ENCODE measurements at places on chromosomes 6 and 20. TPM values are rescaled to one million over a fixed set of nuclear protein-coding genes. Genes with fewer than 3 reads are reported as not detected.

Gene MUC21
- not detected for total RNA-seq

Gene MMP24
- 0.99 TPM for total RNA-seq

Gene SOBP
- 7.6 TPM for total RNA-seq

Gene RCAN2
- total RNA-seq, result 4.0 TPM

Gene VSX1
- not detected for total RNA-seq

Gene SPDEF
- 0.50 TPM for total RNA-seq

Gene OTOR
- not detected for total RNA-seq

Gene IL20RA
- 2.1 TPM for total RNA-seq

DNA sequence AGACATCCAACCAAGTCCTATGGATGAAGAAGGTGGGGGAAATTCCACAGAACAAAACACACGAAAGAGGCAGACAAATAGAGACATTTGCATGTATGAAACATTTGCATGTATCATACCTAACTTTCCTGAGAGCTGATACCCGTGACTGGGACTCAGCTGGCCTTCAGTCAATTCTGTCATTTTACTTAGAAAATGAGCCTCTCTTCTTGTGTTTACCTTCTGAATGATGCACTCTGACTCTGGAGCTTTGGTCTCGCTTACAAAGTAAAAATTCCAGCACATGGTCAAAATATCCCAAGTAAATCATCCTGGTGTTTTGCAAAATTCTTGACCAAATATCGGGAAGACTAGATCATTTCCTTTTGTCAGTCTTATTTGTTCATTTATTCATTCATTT, 46.9 kb downstream of the MMUT start:
- H3K27ac ChIP-seq, result no peak overlapping the region
- no peak overlapping the region for H3K4me3 ChIP-seq
- peaks cover 7% of the 10 kb centered on the region for H3K27me3 ChIP-seq
- DNase-seq, result no peak
- no peaks in the 10 kb centered on the region for H3K36me3 ChIP-seq
- H3K4me1 ChIP-seq, result peaks cover 8% of the 10 kb centered on the region

DNA sequence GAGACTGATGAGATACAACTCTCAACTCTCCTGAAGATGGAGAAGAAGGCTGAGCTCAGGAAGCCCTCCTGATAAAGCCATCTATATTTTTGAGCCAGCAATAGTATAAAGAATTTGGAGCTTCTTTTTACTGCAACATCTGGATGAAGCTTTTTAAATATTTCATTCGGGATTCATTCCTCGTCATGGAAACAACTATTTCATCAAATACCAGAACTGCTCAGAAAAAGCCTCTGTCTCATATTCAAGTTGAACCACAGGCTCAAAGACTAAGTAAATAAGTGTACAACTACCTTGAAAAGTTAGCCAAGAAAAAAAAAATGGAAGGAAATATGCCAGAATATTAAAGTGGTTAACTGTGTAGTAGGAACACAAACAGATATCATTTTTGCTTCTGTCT, 37.8 kb downstream of the PTPRT start:
- H3K4me3 ChIP-seq, result no peak overlapping the region
- H3K27ac ChIP-seq, result no peak overlapping the region
- DNase-seq, result no peak
- H3K4me1 ChIP-seq, result no peaks in the 10 kb centered on the region
- peaks cover 8% of the 10 kb centered on the region for H3K27me3 ChIP-seq

GRCh38 chr20:34274694-34275093, 28.5 kb downstream of the AHCY start:
- no peak overlapping the region for H3K4me3 ChIP-seq
- no peak for DNase-seq
- no peaks in the 10 kb centered on the region for H3K4me1 ChIP-seq
- H3K27me3 ChIP-seq, result no peaks in the 10 kb centered on the region

GRCh38 chr6:137043710-137044365, 927 bp downstream of the IL20RA start:
- peaks cover 4% of the 10 kb centered on the region for H3K4me1 ChIP-seq
- peaks cover 58% of the 10 kb centered on the region for H3K27me3 ChIP-seq
- H3K4me3 ChIP-seq, result peak overlapping the region; percentile 77

- H3K4me3 ChIP-seq, result no peak overlapping the region
- H3K27me3 ChIP-seq, result no peaks in the 10 kb centered on the region
- no peak overlapping the region for H3K27ac ChIP-seq
- H3K4me1 ChIP-seq, result peaks cover 16% of the 10 kb centered on the region
Observed at GRCh38 chr6:1917626-1918371, 308.1 kb downstream of the FOXC1 start.

DNA sequence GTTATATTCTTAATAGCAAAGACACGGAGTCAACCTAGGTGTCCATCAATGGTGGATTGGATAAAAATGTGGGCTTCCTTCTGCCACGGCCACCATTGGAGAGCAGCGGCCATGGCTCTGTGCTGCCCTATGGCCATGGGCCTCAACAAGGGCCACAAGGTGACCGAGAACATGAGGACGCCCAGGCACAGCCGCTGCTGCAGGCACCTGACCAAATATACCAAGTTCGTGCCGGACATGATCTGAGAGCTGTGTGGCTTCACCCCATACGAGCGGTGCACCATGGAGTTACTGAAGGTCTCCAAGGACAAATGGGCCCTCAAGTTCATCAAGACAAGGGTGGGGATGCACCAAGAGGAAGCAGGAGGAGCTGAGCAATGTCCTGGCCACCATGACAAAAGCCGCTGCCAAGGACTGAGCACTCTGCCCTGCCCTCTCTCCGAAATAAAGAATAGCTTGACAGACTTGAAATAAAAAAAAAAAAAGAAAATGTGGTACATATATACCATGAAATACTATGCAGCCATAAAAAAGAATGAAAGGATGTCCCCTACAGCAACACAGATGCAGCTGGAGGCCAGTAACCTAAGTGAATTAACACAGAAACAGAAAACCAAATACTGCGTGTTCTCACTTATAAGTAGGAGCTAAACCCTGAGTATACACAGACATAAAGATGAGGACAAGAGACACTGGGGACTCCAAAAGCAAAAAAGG, 81.0 kb downstream of the FKBP5 start:
- DNase-seq, result no peak
- H3K4me1 ChIP-seq, result peaks cover 27% of the 10 kb centered on the region
- H3K27ac ChIP-seq, result no peak overlapping the region
- no peaks in the 10 kb centered on the region for H3K36me3 ChIP-seq
- no peak overlapping the region for H3K4me3 ChIP-seq
- no peaks in the 10 kb centered on the region for H3K27me3 ChIP-seq

DNA sequence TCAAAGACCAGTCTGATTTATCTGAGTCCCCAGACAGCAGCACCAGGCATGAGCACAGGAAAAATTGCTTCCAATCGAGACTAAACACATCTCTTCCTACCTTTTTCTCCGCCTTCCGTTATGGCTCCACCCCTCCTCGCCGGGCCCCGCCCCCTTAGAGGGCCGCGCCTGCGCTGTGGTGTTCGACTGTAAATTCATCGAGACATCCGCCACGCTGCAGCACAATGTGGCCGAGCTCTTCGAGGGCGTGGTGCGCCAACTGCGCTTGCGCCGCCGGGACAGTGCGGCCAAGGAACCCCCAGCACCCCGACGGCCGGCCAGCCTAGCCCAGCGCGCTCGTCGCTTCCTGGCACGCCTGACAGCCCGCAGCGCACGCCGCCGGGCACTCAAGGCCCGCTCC, 8.9 kb downstream of the REM1 start:
- H3K4me1 ChIP-seq, result no peaks in the 10 kb centered on the region
- H3K27ac ChIP-seq, result no peak overlapping the region
- no peaks in the 10 kb centered on the region for H3K27me3 ChIP-seq
- H3K36me3 ChIP-seq, result peaks cover 4% of the 10 kb centered on the region

DNA sequence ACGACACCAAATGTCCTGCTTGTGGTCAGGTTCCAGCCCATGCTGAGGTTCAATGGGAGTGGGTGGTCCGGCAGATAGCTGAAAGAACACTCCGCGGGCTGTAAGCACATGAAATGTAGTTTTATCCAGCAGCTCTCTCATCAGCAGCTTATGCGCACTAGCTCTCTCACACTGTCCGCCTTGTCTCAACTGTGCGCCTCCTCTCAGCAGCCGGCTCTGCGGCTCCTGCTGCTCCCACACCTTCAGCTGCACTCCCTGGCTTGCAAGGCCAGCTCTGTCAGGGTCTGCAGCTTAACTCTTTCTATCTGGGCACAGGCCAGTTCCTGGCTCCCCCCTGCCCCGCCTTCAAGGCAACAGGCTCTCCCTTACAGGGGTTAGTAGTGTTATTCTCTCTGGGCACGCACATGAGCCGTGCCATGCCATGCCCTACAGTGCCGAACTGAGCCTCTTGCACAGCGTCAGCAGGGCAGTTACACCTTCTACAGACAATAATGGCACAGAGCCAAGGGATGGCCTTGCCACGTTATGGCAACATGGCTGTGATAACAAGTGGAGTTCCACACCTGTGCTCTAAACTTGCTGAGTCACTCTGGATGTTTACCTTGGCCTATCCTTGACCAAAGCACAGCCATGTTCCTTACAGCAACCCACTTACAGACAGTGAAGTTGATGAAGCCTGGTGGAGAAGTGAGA, 84.0 kb upstream of the LRFN2 start:
- H3K36me3 ChIP-seq, result no peaks in the 10 kb centered on the region
- H3K4me3 ChIP-seq, result no peak overlapping the region
- no peak for DNase-seq
- no peaks in the 10 kb centered on the region for H3K4me1 ChIP-seq
- peaks cover 14% of the 10 kb centered on the region for H3K27me3 ChIP-seq

DNA sequence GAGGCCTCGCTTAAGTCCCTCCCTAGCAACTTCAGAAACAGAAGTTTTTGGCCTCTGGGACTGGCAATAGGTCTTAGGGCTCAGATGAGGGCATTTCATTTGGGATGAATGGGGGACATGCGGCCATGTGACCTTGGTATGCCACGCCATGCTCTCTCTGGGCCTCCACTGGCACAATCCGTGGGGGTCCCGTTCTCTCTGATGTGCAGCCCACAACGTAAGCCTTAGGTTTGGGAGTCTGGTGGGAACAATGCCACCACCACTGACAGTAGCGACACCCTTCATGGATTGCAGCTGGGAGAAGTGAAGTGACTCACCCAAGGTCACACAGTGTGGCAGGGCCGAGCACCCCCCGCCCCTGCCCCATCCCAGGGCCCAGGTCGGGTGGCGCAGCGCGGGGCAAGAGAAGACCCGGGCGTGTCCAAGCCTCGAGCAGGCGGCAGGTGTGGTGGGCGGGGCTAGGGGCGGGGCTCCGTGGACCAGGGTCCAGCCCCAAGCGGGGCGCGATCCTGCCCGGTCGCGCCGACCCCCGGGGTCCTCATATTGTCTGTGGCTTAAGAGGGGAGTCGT, 864 bp upstream of the CEBPB start:
- no peaks in the 10 kb centered on the region for H3K27me3 ChIP-seq
- H3K36me3 ChIP-seq, result no peaks in the 10 kb centered on the region

DNA sequence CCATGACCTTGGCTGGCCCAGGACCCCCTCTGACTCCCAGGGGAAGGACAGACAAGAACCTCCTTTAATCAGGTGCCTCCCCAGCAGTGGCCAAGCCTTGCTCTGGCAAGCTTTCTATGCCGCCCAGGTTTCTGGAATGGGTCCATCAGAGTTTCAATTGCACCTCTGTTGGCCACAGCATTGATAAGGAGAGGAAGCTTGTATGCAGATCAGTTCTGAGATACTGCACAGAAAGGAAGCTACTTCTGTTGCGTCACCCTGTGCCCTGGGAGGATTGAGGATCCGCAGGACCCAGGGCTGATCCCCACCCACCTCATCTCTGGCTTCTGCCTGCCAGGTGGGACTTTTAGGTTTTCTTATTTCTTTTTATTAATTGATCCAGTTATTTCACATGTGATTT, 167.2 kb downstream of the TFAP2C start:
- no peak overlapping the region for H3K4me3 ChIP-seq
- H3K36me3 ChIP-seq, result peaks cover 5% of the 10 kb centered on the region
- peaks cover 8% of the 10 kb centered on the region for H3K27me3 ChIP-seq

- DNase-seq, result no peak
- no peak overlapping the region for H3K4me3 ChIP-seq
- H3K27ac ChIP-seq, result no peak overlapping the region
- H3K4me1 ChIP-seq, result peaks cover 6% of the 10 kb centered on the region
Observed at GRCh38 chr20:32332614-32333013, 25.5 kb upstream of the ASXL1 start.

GRCh38 chr6:138948546-138949179, 39.4 kb downstream of the REPS1 start:
- H3K27ac ChIP-seq, result peak overlapping the region; percentile 42
- no peaks in the 10 kb centered on the region for H3K27me3 ChIP-seq
- no peak overlapping the region for H3K4me3 ChIP-seq
- no peak for DNase-seq

DNA sequence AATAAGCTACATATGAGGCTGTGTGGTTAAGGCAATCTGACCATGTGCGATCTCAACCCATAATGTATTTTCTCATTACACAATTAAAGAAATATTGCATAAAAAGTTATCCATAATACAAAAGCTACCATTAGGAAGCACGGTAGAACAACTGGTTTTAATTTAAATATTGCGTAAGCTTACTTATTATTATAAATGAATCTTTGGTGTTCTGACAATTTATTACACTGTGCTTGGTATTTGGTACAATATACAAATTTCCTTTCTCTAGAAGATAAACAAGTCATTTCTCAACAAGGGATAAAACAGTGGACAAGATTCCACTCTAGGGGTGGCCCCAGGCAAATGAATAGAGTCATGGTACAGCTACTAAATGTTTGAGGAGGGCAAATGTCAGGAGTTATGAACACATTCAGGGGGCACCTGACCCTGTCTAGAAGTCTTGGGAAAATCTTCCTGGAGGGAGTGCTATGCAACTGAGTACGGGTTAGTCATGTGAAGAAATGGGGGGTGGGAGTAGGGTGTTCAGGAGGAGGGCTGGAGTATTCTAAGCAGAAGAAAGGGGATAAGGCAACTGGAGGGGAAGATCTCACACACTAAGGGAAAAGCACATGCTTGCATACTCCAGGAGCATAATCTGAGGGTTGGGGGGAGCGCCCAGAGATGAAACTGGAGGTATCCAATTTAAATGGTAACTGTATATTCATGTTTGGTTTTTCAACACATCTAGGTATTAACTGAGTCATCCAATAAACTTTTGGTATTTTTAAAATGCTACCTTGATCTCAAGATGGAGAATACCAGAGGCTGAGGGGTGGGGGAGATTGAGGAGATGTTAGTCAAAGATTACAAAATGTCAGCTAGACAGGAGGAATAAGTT, 296.9 kb upstream of the SGK1 start:
- no peak overlapping the region for H3K4me3 ChIP-seq
- H3K27ac ChIP-seq, result no peak overlapping the region
- H3K4me1 ChIP-seq, result no peaks in the 10 kb centered on the region
- DNase-seq, result no peak
- no peaks in the 10 kb centered on the region for H3K36me3 ChIP-seq

DNA sequence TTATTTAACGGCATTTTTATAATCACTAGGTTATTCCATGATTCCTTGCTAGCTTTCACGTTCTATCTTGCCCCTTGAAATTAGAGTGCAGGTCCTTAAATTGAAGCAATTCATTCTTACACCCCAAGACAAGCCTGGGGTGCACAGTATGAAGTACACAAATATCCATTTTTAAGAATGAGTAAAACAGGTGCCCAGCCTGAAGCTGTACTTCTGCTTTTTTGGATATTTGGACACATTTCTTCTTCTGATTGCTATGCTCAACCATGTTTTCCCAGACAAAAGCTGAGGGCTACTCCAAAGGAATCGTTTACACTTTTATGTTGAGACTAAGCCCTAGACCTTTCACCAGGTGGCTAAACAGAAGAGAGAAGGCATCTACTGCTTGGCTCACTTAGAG, 7.9 kb upstream of the TAGAP start:
- H3K27ac ChIP-seq, result no peak overlapping the region
- DNase-seq, result no peak
- no peak overlapping the region for H3K4me3 ChIP-seq
- peaks cover 36% of the 10 kb centered on the region for H3K27me3 ChIP-seq
- no peaks in the 10 kb centered on the region for H3K4me1 ChIP-seq
- no peaks in the 10 kb centered on the region for H3K36me3 ChIP-seq

- H3K4me3 ChIP-seq, result no peak overlapping the region
- DNase-seq, result no peak
- H3K27me3 ChIP-seq, result no peaks in the 10 kb centered on the region
Observed at GRCh38 chr6:119845161-119845560, 495.6 kb upstream of the MAN1A1 start.
